Activated CD4-positive, alpha-beta T cell treated with anti-CD3 and anti-CD28 coated beads for 36 hours (primary cell): ENCODE measurements at places on chromosomes 3 and 15.

GRCh38 chr3:56782215-56782614 is 19.5 kb downstream of the ARHGEF3 start:
- DNase-seq = no peak

DNA sequence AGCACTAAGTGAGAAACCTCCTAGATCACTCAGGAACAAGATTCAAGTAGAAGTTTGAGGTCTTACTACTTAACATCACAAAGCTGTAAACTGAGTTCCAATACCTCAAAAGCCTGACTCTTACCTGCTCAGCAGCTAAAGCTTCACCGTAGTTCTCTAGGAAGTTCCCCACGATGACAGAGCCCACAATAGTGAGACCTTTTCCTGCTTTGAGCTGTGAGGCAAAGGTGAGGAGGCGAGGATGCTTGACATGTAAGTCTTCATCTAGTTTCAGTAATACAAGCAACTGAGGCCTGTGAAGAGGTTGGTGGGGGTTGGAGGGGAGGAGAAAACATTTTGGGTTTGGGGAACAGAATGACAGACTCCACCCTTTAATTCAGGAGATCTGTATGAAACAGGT is 15.7 kb downstream of the EMC4 start:
- DNase-seq = peak; percentile 39

- peak; percentile 71 for DNase-seq
Observed at GRCh38 chr3:129490273-129490675, 38.2 kb upstream of the RHO start.

- no peak for DNase-seq
Observed at GRCh38 chr3:36493051-36493450, 112.7 kb downstream of the STAC start.

DNA sequence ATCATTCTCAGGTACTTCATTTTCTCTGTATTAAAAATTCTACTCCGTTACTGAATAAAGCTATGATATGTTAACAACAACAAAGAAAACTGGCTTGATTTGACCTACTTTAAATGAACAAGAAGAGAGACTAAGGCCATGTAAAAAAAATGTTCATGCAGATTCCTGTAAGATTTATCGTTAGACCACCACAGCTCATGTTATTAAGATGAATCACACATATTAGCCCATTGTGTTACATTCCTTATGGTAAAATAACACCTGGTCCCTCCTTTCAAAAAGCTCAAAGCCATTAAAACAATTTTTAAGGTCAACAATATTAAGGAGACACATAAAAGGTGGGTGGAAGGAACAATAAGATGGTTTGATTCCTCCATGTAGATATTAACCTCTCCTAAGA is 6.3 kb downstream of the THOC7 start:
- DNase-seq = no peak

- no peak for DNase-seq
Observed at GRCh38 chr15:31280046-31280830, 46.4 kb upstream of the KLF13 start.

- DNase-seq = no peak
Observed at GRCh38 chr3:39519103-39519502, 51.6 kb downstream of the MOBP start.

- DNase-seq = no peak
Observed at GRCh38 chr3:115423170-115423569, 200.1 kb upstream of the GAP43 start.

DNA sequence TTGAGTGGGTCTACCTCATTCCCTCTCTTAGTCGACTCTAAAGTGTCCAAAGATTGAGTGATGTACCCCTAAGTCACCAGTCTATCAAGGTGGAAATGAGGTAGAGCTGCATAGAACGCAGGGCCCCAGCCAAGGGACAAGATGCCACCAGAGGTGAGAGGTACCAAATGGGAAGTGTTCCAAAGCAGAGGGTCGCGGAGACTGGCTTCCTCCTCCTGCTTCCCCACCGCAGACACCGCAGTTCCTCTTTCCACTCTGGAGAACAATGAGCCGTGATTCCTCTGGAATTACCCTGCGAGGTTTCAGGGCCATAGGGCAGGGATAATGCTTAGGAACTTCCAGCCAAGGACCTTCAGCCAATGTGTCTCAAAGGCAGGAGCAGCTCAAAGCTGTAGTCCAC is 55.8 kb downstream of the DAPK2 start:
- DNase-seq = no peak

- DNase-seq = peak; percentile 18
Observed at GRCh38 chr3:33218446-33219174, at the start of gene SUSD5. Gene SUSD5, minus strand, starts transcription at chr3:33218810. Its CDS starts 13 bp downstream, at chr3:33218797.

- peak; percentile 66 for DNase-seq
Observed at GRCh38 chr3:178084938-178085816, 451.1 kb upstream of the KCNMB2 start.

GRCh38 chr3:156637480-156638022 is 36.8 kb upstream of the TIPARP start:
- no peak for DNase-seq

- peak; percentile 40 for DNase-seq
Observed at GRCh38 chr3:155334914-155335723, 41.6 kb upstream of the STRIT1 start.

DNA sequence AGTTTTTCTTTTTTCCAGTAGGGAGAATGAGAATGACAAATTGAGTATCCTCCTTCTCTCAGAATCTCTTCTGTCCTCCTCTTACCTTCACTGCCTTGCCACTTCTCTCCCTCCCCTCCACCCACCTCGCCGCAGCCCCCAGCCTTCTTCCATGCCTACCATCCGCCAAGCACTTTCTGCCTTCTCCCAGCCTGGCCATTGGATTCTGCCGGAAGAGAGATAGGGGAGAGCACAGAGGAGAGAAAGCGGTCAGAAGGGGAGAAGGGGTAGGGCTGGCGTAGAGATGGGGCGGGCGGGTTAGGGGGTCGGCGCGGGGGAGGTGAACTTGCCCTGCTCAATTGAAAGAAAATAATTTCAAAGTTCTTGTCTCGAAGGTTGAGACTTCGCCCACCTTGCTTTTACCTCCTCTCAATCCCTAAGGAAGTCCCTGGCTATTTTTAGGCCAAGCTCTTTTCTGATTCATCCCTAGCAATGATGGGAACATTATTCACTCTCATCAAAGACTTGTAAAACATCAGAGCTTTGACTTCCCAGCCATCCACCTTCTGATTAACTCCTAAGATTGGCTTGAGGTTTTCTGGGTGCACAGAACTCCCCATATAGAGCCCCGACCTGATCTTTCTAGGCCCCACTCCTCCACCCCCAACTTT is 811 bp downstream of the C3orf52 start:
- DNase-seq = no peak

GRCh38 chr3:14152233-14152962 is 26.0 kb downstream of the XPC start:
- DNase-seq = no peak

- DNase-seq = no peak
Observed at GRCh38 chr15:85479071-85479647, 98.8 kb downstream of the AKAP13 start.

DNA sequence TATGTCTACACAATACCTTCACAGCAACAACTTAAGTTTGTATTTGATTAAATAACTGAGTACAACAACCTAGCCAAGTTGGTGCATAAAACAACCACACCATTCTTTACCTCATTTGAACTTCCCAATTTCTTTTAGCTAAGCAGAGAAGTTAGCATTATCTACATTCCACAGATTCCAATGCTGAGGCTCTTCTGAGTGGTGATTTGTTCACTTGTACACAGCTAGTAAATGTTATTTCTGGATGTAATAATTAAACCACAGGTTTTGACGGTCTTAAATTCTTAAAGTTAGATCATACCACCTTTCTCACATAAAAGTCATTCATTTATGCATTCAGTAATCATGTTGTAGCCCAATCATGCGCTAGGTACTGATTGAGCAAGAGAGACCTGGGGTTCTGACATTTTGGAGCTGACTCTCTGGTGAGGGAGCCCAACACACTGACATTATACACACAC is 102.5 kb downstream of the SST start:
- DNase-seq = no peak

GRCh38 chr3:117922039-117922438 is 1112.6 kb downstream of the IGSF11 start:
- DNase-seq = no peak

GRCh38 chr15:82849556-82850512 is 40.4 kb downstream of the WHAMM start:
- DNase-seq = peak; percentile 80

GRCh38 chr15:57481038-57481705 is 104.9 kb downstream of the CGNL1 start:
- no peak for DNase-seq

DNA sequence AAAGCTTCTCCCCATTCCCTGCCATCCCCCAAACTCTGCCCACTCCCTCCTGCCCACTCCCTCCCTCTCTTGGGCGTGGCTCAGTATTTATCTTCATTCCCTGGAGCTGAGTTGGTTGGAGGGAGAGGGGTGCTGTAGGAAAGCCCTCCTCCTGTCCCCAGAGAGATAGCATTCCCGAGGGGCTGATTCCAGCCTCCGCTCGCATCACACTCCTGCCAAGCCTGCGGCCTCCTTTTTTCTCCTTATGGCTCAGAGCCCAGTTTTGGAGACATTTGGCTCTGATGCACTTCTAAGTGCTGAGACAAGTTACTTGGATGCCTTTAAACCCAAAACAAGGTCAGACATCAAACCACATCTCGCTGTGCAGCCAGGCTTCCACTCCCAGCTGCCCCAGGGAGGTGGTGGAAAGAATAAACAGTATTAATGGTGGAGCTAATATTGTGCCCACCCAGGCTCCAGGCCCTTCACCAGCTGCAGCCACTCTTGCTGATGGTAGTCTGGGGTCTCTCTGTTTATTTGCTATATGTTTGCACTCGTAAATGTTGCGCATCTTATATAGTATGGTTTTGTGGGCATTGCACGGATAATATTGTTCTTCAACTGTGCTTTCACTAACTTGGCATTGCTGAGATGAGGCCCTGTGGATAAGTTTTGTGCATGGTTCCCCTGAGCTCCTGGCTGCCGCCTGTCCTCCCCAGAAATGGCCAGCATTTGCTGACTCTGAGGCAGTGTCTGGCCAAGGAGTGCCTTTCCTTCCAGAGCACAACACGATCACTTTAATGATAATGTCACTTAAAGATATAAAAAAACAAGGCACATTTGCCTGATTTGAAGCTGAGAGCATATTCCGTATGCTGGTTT is 157.2 kb downstream of the LRRC28 start:
- DNase-seq = no peak
